ENCODE measurements at places on chromosomes 1 and 21.

DNA sequence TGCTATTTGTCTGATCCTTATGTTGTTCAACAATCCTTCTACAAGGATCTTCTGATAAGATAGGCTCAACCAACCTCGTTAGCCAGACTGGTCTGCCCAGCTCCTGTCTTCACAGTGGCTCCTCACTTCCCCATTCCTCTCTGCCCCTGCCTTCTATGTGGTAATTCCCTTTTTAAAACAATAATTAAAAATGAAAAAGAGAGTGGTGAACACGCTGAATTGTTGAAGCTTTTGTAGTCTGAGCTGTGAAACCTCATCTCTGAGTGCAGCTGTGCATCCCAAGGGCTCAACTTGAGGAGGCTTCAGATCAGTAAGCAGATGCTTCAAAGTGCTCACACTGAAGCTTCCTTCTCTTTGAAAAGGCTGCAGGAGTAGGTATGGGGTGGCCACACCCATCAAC lies 70.7 kb upstream of the JUN start:
- peak; percentile 33 for DNase-seq

DNA sequence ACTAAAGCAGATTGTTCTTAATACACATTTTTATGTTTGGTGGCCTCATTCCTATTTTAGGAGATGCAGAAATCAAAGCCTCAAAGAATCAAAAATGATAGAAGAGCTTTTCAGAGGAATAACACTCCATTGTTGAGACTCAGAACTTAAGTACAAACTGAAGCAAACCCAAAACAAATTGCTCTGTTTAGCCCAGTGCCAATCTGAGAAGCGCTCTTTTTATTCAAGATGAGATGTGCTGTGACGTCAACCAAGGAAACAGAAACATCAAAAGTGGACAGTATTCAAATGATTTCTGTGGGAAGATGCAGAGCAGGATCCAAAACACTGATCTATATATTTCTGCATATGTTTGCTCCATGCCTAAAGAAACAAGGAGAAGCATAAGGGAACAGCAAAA lies 18.0 kb downstream of the COLGALT2 start:
- no peak for DNase-seq

DNA sequence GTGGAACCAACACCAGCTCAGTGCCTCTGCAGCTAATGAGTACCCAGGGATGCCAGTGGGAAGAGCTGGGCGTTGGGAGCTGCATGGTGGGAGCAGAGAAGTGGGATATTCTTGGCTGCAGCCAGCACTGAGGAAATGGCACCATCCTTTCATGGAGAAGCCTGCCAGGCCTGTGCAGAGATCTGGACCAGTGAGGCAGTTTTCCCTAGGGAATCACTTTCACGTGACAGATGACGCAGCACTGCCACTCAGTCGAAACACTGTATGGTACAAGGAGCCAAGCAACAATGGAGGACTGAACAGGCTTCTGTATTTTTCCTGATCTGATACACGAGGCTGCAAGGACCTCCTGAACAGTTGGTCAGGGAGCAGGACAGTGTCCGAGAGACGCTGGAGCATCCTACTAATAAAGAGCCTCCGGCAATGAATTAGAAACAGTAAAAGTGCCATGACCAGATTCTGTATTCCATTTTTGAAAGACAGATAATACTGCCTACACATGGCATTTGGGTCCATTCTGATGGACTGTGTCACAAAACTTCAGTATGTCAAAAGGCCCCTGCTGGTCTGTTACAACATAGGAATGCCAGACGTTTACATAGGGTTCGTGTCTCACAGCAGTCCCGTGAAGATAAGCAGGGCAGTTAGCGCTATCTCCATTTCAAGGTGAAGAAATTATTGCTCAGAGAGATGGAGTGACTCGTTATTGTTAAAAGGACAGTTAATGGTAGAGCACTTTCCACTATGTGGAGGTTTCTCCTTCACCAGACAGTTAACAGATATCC lies 44.0 kb upstream of the LMO4 start:
- peak; percentile 2 for DNase-seq

DNA sequence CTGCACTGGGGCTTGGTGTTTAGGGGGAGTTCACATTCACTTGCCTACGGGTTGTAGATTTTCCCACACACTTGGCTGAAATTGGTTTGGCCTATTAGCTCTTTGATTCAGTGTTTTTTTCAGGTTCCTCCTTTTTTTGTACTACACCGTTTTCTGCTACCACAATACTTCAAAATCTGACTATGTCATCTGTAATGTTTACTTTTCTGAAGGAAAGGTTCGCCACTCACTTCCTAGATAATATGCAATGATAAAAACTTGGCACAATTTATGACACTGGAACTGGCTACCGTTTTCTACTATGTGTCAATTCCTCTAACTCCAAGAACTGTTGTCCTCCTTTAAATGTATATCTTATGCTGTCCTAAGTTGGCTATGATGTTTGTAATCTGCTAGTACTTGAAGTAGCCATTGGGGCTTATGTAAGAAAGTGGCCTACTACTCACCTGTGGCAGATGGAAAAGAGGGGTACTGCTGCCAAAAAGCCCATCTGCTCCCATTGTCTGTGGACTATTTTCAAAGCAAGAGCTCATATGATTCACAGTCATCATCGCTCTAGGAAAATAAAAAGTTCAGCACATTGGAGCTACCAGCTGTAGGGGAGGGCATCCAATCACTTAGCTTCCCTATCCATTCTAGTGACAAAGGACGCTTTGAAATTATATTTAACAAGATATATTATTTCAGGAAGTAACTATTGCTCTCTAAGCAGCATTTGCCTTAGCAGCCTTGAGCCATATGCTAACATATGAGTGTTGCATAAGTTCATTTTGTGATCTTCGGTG lies 42.4 kb upstream of the BACH1 start:
- no peak for DNase-seq

DNA sequence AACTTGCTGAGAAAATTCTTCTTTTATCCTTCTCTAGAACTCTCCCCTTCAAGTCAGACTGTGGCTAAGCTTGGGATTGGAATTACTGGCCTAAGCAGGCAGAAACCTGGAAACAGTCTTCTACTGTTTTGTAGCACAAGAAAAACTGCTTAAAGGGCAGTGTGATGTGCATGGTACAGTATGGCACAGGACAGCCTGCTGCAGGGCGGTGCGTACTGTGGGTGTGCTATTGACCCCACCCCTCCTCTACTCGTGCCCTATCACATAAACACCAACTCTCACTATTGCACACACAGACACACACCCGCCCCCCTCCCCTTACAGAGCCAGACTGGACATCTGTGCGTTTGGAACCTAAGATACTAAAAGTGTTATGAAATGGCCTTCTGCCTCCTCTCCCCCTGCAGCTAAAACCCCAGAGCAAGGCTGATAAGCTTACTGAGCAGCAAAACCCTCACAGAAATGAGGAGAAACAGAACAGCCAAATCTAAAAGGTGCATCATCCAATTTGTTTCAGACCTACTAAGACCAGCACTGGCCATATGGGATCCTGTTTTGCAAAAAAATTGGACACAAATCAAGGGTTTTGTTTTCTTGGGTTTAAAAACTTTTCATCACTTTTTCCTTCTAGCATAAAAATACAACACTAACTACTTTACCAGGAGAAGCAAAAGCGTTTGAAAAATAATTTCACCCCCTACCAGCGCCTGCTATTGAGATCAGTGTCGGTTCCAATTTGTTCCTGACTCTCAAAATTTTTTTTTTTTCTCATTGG lies 355.8 kb upstream of the LYPLAL1 start:
- peak; percentile 5 for DNase-seq

DNA sequence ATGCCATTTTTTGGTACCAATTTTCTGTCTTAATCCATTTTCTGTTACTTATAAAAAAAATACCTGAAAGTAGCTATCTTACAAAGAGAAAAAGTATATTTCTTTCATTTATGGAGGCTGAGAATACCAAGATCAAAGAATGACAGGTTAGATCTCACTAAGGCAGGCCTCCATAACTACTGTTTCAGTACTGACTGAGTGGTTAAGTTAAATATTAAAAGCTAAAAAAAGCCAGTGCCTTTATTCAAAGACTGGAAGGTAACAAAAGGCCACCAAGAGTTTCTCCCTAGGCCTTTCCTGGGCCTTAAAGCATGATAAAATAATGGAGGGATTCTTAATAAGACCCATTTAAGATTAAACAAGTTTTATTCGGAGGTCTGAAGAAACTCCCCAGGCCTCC lies 687.7 kb upstream of the ADGRL4 start:
- DNase-seq = no peak

DNA sequence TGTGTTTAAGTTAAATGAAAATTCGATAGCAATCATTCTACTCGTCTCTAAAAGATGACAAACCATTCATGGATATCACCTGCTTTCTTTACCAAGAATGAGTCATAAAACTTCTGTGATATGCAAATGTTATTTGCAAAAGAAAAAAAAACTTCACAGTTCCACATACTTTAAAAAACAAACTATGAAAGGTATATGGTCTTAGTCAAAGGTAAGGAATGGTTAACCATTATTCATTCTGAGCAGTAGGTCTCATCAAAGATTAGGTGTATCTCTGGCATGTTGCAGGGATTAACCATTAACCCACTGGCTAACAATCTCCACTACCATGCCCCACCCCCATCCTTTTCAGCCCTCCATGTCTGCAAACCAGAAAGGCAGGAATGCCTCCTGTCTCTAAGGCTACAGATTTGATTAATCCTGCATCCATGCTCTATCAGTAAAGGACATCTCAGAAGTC lies 44.4 kb downstream of the PTPN14 start:
- DNase-seq = no peak

- peak; percentile 89 for DNase-seq
Measured at GRCh38 chr1:212218911-212219310, 66.3 kb upstream of the PPP2R5A start.

DNA sequence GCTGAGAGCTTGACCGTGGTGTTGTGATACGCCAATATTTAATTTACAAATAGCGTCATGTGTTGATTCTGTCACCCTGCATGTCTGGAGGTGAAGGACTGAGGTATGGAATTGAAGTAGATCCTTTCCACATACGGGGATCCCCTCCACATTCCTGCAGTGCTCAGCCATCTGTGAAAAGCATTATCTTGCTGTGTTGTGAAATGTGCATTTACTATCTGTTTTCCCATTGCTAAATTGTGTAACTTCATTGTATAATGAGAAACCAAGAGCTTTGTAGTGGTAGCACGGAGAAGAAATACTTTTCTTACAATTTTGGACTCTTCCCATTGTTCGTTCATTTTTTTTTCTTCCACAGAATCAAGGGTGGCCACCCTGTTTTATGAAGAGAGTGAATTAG lies 577.3 kb upstream of the ZP4 start:
- peak; percentile 4 for DNase-seq

DNA sequence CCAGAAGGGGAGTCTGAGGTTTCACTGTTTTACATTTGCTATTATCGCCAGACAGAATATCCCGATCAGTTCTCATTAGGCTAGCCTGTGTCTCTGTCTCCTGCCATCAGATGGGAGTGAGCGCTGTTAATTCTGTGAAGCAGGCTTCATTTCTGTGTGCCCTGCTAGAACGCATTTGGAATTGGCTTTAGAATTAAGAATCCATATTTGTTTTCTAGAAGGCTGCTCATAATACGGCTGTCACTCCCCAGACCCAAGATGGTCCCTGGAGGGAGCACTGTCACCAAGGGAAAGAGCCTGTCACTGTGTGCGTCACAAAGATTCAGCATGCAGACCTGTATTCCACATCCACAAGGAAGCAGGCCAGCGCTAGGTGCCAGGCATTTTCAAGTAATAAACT lies 49.2 kb downstream of the CASQ2 start:
- no peak for DNase-seq

DNA sequence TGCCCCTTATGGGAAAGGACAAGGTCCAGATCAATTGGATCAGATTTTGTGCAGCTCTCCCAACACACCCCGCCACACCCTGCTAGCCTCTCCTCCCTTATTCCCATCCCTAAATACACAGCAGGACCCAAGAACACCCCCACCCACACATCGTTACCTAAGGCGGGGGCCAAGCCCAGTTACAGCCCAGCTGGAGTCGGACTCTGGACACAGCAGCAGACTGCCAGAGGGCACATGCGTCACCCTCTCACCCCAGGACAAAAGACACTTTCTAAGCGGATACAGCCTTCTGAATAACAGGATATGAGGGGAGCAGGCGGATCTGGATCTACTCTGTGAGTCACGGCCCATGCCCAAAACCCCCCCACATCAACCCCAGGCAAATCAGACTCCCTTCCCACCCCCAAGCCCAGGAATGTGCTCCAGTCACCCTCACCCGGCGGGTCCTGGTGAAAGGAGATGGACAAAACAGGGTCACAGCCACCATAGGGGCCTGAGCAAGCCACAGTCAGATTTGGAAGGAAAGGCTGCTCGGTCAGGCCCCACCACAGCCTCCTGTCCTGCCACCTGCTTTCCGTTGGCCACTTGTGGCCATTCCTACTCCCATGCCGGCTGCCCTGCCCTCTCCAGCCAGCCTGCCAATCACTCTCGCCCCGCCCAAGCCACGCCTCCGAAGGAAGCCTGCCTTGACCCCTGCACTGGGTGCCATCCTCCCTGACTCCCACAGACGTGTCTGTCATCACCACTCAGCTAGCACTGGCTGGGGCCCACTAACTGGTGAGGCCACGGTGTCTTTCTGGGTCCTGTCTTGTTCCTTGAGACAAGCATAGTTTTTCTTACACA lies 4.0 kb downstream of the S100A16 start:
- DNase-seq = peak; percentile 95

GRCh38 chr1:118249641-118250040 lies 64.6 kb upstream of the SPAG17 start:
- no peak for DNase-seq

GRCh38 chr21:46122758-46123683 lies 25.1 kb downstream of the COL6A2 start:
- no peak for DNase-seq

GRCh38 chr1:152048416-152049009 lies 11.7 kb upstream of the S100A11 start:
- no peak for DNase-seq

DNA sequence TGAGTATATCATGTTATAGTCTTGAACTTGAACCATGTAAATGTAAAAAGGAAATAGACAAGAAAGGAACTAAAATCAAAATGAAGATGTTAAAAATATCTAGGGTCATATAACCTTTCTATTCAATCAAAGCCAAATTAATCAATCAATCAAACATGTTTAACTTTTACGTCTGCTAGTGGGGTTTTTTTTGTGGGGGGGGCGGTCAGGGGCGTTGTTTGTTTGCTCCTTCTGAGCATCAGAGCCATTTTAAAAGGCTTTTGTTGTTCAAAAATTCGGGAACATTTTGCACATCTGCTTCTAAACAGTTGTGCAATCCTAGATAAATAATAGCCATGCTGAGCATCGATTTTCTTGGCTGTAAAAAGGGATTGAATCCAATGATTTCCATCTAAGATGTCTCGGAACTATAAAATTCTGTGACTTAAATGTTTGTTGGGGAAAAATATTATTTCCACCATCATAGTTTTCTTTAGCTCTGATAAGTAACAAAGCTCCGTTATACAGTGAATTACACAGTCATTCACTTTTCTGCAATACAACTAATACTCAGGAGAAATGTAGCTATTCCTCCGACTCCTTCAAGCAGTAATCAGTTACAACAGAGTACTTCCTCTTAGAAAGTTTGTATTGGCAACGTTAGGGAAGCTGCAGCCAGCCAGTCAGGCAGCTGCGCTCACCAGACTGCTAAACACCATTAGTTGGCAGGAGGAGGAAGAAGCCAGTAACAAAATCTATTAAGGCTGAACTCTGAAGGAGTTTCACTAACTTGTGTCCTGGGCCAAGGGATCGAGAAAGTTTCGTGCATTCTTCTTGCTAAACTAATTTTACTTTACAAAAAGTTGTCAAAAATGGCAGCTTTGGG lies 2.2 kb downstream of the SPATA6 start:
- DNase-seq = peak; percentile 74

- DNase-seq = peak; percentile 99
Measured at GRCh38 chr1:172746091-172746949, 87.4 kb downstream of the FASLG start.

GRCh38 chr21:35470522-35470921 lies 421.4 kb upstream of the RUNX1 start:
- no peak for DNase-seq

GRCh38 chr1:158353303-158354075 lies at the start of gene CD1E:
Gene CD1E (plus strand): TSS chr1:158353894. CDS start chr1:158353989, 95 bp downstream.
- no peak for DNase-seq
